Activated CD8-positive, alpha-beta memory T cell treated with anti-CD3 and anti-CD28 coated beads, Interleukin-2, amount 50 U/mL, for 4 hours (primary cell): ENCODE measurements at places on chromosomes 3 and 15.
A peak's percentile ranks its signal among the peaks of the same experiment; 100 is the strongest.

- DNase-seq: peak; percentile 28
Observed at GRCh38 chr3:123447749-123448517, 957 bp downstream of the ADCY5 start.

GRCh38 chr3:147405231-147406027, 914 bp downstream of the ZIC4 start:
- no peak for DNase-seq

GRCh38 chr3:158430448-158430847, 140.5 kb upstream of the MLF1 start:
- no peak for DNase-seq

- no peak for DNase-seq
Observed at GRCh38 chr3:151119188-151119587, 33.7 kb downstream of the MED12L start.

- DNase-seq: no peak
Observed at GRCh38 chr3:113268311-113268710, 57.0 kb downstream of the BOC start.

GRCh38 chr3:167936019-167936418, 159.7 kb downstream of the GOLIM4 start:
- DNase-seq: no peak

- DNase-seq: no peak
Observed at GRCh38 chr3:152419748-152420147, 151.0 kb downstream of the MBNL1 start.

DNA sequence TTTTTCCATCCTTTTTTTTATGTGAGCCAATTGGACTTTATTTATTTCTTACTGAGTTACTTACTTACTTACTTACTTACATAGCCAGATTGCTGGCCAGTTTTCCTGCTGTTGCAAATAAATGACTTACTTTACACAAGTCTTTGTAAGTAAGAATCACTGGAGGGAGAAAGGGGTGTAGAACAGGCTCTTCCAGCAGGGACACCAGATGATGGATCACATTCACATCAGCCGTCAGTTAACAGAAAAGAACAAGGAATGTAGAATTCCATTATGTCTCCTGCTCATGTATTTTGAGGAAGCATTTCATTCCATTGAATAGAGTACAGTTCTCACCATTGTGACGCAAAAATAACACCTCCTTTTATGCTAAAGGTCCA, 188.6 kb downstream of the FNDC3B start:
- DNase-seq: no peak

- DNase-seq: no peak
Observed at GRCh38 chr15:26891448-26892181, 24.8 kb downstream of the GABRA5 start.

DNA sequence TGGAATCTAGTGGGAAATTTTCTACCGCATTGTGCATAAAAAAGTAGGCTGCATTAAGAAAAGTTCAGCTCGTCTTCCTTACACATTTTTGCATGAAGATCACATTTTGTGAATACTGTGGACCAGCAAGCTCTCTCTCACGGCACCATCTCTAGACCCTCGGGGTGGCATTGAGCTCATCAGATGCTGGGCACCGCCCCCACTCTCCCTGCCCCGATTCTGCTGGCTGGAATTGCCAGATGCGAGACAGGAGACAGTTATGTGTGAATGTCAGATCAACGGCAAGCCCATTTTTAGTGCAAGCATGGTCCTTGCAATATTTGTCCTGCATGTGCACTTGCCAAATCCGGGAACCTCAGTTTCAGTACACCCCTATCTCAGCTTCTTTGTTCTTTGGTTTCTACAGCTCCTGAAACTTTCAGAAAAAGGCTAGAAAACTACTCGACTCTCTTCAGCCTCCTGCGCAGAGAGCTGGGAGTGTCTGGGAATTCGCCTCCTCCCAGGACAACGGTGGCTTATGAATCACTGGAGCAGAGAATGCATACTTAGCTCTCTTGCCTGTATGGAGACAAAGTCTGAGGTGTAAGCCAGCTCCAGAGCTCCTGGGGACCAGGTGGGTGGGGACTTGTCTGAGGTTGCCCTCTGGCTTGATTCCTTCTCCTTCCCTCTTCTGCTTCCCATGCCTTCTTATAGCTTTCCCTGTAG, 285.2 kb upstream of the ATP10A start:
- DNase-seq: no peak
